ENCODE measurements at places on chromosomes 3 and 15.

DNA sequence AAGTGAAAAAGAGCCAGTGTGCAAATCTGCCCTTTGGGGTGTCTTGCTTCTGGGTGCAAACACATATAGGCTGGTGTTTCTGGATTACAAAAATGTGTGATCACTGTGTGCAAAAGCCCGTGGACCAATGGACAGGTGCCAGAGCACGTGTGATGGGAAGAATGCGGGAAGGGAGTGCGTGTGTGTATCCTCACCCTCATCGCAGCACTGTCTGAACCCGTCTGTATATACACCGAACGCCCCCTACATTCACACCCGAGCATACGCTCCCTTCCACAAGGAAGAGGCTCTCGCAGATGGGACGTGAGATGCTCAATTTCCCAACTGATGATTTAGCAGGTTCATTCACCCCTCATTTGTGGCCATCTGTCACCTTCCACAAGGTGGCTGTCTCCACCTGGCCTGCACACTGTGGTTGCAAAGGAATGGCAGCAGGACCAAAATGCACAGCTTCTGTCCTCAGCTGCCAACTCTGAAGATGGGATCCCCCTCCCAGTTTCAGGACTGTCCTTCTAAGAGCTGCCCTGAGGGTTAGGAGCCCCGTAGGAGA lies 19.4 kb upstream of the SLC6A1 start:
- no peak for DNase-seq

DNA sequence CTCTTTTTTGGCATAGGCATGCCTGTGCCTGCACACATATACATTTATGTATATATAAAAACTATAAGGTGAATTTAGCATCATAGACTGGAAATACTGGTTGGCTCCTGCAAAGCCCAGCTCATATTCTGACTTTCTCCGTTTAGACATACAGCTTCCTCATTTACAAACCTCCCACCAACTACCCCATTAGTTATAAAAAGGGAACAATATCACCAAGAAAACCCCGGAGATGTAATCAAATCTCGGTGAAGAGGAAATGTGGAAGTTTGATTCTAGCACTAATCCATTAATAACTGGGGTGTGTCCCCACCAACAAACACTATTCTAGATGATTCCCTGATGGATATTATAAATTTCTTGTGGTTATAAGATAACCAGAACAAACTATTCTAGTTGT lies 517.7 kb upstream of the TBL1XR1 start:
- no peak for DNase-seq

- DNase-seq = no peak
These were observed 40.0 kb downstream of the ATG7 start for GRCh38 chr3:11312166-11312565.

- no peak for DNase-seq
These were observed 12.4 kb downstream of the ARL8B start for GRCh38 chr3:5134499-5134898.

GRCh38 chr3:69179740-69180372 lies 57.5 kb upstream of the LMOD3 start:
- no peak for DNase-seq

- no peak for DNase-seq
These were observed 130.2 kb upstream of the CFAP20DC start for GRCh38 chr3:59180006-59180405.

- DNase-seq = no peak
These were observed at the start of gene CHRM5 for GRCh38 chr15:33968224-33968623. Gene CHRM5 (plus strand): TSS chr15:33968497. CDS start chr15:34062718, 94,221 bp downstream.

DNA sequence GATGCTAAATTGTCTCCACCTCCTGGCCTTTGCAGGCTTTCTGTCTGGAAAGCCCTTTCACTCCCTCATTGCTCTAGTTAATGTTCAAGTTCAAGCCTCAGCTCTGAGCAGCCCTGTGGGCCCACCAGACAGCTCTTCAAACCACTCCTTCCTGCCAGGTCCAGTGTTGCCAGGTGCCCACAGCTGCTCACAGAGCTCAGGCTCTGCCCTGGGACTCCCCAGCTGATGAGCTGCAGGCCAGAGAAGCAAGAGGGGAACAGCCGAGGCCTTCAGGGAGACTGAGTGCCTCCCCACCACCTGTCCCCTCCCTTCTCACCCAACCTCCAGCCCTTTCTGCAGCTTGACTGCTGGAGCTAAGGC lies 1.3 kb upstream of the ZBTB47 start:
- DNase-seq = no peak

DNA sequence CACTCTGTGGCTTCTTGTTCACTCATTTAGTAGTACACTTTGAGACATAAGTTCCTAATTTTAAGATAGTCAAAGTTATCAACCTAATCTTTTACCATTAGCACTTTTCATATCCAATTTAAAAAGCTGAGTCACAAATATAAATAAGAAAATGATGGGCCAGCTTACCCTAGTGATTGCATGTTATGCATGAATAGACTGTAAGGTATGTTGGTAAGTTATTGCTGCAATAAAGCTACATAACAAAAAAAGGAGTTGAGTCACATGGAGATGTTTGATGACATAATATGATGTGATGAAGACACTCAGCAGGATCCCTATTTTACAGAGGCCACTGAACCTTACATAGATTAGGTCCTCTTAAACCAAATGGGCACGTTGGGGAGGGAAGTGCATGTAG lies 161.3 kb downstream of the OCA2 start:
- DNase-seq = no peak

DNA sequence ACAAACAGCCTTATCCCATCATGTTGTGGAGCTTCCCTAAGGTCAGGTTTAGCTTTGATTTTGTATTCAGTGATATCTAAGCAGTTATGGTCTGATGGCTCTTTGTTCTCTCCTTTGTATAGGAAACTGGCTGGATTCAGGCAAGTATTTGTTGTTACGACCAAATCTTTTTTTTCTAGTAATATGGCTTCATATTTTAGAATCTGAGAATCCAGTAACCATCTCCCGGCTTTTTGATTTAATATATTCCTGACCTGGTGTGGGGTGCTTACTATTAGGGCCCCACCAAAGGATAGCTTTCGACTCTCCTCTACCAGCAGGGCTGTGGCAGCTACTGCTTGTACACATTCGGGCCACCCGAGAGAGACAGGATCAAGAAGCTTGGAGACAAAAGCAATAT lies 23.0 kb downstream of the ARL8B start:
- DNase-seq = no peak

- no peak for DNase-seq
These were observed 3.7 kb upstream of the PLD1 start for GRCh38 chr3:171813897-171814460.

- no peak for DNase-seq
These were observed 59.6 kb upstream of the TSC22D2 start for GRCh38 chr3:150348500-150348899.

DNA sequence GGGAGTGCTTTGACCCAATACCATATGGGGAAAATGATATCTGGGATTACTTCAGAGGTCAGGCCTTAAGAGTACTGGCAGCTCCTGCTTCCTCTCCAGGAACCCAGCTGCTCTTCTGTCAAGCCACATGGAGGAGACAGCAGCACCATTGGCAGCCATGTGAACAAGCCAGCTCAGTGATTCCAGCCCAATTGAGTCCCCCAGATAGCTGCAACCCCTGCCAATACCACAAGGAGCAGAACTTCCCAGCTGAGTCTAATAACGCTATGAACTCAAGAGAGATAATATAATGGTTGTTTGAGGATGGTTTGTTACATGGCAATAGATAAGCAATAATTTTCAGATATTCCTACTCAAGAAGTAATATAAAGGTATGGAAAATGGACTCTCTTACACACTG lies 126.8 kb upstream of the CPNE4 start:
- no peak for DNase-seq
